B cell (primary cell): ENCODE measurements at places on chromosomes 5 and 9. TPM values are rescaled to one million over a fixed set of nuclear protein-coding genes. Genes with fewer than 3 reads are reported as not detected.

DNA sequence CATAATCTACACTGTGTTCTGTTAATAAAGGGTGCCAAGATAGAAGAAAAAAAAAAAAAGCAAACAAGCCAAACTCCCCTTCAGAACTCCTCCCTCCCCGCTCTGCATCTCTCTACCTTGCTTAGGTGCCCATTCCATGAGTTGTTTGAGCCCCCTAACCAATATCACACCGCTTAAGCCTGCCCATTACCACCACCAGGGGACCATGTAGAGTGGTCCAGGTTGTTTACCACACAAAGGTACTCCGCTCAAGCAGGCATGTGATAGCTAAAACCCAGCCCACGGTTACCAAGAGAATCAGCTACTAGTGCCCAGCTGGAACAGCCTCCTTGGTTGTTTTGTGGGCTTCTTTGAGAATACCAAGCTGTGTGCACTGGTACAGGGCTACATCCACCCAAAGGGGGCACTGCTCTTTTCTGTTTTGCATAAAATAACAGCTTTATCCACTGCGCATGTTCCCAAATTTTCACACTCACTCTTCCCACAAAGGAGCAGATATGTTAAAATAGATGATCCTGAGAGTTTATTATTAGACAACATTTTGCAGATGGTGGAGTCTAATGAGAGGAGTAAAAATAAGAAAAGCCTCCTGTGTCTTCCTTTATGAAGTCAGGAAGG lies 304.1 kb downstream of the DEPDC1B start:
- no peak for DNase-seq
- no peak overlapping the region for H3K27ac ChIP-seq
- H3K4me3 ChIP-seq: no peak overlapping the region
- no peaks in the 10 kb centered on the region for H3K27me3 ChIP-seq

Gene SLC1A3
- 0.37 TPM in 1 of 2 replicates, not detected in the other for total RNA-seq

Gene TNFSF15
- not detected in 2 replicates for total RNA-seq

GRCh38 chr5:162496100-162496808 lies 428.7 kb downstream of the GABRG2 start:
- no peak for DNase-seq
- no peak overlapping the region for H3K27ac ChIP-seq
- H3K4me1 ChIP-seq: no peaks in the 10 kb centered on the region
- H3K27me3 ChIP-seq: no peaks in the 10 kb centered on the region

DNA sequence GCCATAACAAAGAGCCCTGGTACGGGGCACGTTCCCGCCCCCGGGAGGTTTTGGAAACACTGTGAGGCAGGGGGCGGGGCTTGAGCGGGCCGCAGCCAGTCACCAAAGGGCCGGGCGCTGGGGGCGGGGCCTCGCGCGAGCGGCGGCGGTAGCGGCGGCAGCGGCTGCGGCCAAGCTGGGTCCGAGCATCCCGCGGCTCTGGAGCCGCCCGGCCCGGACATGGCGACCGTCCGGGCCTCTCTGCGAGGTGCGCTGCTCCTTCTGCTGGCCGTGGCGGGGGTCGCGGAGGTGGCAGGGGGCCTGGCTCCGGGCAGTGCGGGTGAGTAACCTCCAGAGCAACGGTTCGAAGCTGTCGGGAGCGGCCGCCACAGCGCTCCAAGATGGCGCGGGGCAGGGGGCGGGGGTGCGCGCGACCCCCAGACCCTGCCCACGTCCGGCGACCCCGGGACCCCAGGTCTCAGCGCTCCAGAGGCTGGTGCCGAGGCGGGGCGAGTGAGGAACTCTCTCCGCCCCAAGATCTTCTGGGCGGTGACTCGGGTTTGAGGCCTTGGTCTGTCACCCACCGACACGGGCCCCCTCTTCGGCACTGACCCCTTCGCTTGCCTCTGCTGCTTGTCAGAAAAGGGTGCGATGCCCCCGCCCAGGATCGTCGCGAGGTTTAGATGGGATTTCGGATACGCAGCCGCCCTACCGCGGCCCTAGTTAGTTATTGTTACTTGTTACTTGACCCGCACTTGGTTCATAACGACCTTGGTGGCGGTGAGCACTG lies at the start of gene RECK:
Gene RECK (plus strand): TSS at position 134 of the 769 bp plus-strand sequence. CDS start 86 bp downstream, at position 220.
- no peaks in the 10 kb centered on the region for H3K27me3 ChIP-seq
- H3K27ac ChIP-seq: no peak within 1 kb of the TSS

DNA sequence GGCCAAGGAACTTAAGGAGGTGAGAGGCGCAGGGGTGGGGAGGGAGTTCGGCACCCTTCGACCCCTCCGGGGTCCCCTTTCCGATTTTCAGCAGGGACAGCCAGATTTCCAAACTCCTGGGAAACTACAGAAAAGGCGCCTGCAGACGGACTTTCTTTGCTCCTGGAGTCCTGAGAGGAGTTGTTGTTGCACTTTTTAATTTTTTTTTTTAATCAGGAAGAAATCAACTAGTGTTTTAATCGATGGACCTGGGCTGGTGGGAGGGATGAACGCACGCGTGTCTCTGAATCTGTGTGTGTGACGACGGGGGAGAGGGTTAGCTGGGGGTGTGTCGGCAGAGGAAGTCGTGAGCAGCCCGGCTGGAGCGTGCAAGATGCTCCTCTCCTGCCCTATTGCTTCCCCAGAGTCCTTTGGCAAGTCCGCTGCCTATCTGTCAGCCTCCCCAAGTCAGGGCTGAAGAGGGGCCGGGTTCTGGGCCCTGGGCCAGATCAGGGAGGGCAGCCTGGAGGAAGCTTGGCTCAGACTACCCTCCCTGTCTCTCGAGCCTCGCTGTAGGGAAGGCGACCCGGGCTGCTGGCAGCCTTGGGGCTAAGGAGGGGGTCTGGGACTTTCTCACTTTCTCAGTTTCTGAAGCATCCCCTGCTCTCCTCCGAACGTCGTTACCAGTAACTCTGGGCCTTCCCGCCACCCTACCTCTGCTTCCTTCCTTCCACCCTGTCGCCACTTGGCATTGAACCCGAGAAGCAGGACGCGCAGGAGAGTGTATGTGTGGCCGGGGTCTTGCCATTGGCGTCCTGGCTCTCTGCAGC lies 731 bp downstream of the PRR16 start:
- DNase-seq: peak; percentile 58
- peaks cover 20% of the 10 kb centered on the region for H3K27me3 ChIP-seq
- no peak overlapping the region for H3K27ac ChIP-seq
- H3K36me3 ChIP-seq: no peaks in the 10 kb centered on the region
- peaks cover 28% of the 10 kb centered on the region for H3K4me1 ChIP-seq

DNA sequence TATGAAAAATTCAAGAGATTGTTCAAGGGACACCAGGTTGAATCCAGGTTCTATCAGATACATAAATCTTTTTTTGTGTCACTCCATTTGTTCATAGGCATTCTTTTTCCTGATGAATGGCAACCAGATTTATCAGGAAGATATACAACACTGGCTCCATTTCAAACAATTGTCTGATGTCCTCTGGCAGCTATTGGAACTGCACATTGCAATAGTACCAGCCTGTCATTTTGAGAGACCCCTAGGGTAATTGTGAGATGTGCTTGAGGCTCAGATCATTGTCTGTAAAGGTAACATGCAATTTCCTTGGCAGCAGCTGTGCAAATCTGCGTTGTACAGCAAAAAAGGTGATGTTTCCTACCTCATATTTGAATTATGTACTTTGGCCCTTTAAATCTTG lies 25.9 kb downstream of the KCTD16 start:
- DNase-seq: no peak
- peaks cover 2% of the 10 kb centered on the region for H3K27me3 ChIP-seq
- H3K4me1 ChIP-seq: peaks cover 3% of the 10 kb centered on the region
- H3K4me3 ChIP-seq: no peak overlapping the region
- H3K27ac ChIP-seq: no peak overlapping the region

DNA sequence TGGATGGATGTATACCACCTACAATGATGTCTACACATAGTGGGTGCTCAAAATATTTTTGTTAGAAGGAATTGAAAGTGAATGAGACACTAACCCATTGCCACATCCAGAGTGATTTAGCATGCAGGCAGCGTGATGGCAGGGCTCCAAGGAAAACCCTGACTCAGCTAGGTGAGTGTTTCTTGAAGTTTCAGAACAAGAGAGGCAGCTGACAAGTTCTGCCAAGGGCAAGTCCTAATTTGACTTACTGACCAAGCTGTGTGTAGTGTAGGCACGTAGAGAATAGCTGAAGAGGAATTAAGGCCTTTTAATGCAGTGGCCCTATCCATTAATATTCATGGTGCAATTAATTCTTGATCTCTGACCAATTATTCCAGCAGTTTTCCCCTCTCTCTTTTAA lies 107.8 kb upstream of the ATP10B start:
- H3K4me3 ChIP-seq: no peak overlapping the region
- no peaks in the 10 kb centered on the region for H3K4me1 ChIP-seq
- DNase-seq: no peak
- H3K27me3 ChIP-seq: no peaks in the 10 kb centered on the region
- H3K27ac ChIP-seq: no peak overlapping the region

DNA sequence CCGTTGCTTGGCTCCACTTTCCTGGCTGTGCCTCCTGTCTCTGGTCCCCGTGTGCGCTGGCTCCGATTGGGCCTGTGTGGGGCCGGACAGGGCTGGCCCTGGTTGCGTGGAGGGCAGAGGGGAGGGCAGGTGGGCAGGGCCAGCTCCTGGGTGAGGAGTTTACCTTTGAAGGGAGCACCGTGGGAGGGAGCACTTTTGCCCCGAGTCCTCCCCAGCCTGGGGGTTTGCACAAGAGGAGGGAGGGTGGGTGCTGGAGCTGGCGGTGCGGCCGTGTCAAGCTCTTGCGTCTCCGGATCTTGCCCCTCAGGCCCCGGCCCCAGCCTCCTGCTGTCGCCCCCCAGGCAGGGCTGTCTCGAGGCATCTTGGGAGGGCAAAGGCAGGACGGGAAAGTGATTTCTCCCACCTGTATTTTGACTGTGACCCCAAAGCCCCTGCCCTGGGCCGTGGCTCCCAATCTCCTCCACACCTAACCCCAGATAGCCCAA lies 48.3 kb upstream of the EXOC3 start:
- H3K27ac ChIP-seq: no peak overlapping the region
- H3K27me3 ChIP-seq: peaks cover 14% of the 10 kb centered on the region
- H3K36me3 ChIP-seq: no peaks in the 10 kb centered on the region
- DNase-seq: no peak

Gene FST
- not detected in 2 replicates for total RNA-seq

Gene GRM6
- total RNA-seq: not detected in 2 replicates
